NCI-H1105 treated with DMSO at 0.1 percent for 48 hours (cell line): ENCODE measurements at places on chromosomes 5 and 9.

GRCh38 chr9:131276891-131277286, 579 bp upstream of the FAM78A start:
- no peak for DNase-seq

DNA sequence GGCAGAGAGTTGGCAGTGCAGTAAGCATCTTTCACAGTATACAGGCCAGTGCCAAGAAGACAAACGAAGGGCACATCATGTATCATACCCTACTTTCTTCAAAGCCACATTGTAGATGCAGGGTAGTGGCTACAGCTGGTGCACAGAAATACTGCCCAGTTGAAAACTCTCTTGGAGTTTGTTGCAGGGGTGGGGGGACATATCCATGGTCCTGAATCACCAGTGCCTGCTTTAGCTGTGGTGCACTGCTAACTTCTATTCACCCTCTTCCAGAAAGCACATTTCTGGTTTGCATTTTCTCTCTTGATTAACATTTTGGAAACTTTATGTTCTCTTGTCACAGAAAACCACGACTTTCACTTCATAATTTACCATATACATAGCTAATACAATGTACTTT, 196.6 kb downstream of the PAPPA start:
- no peak for DNase-seq

GRCh38 chr9:127076860-127077643, 45.4 kb downstream of the ANGPTL2 start:
- DNase-seq = no peak

- no peak for DNase-seq
Observed at GRCh38 chr9:113901221-113901688, 25.1 kb downstream of the ZNF618 start.
